ENCODE measurements at places on chromosomes 12 and 14. TPM values are rescaled to one million over a fixed set of nuclear protein-coding genes. Genes with fewer than 3 reads are reported as not detected.

The GLI1 gene
- total RNA-seq: 20.6 TPM

The CLEC1B gene
- not detected for total RNA-seq

The KRT78 gene
- total RNA-seq: not detected

The ASPG gene
- total RNA-seq: 0.46 TPM

The PKP2 gene
- total RNA-seq: 44.2 TPM

The WIF1 gene
- total RNA-seq: 7.8 TPM

The LMNTD1 gene
- total RNA-seq: not detected

The ISM2 gene
- 0.52 TPM for total RNA-seq

The PMEL gene
- 128 TPM for total RNA-seq

The OXA1L gene
- total RNA-seq: 125 TPM

The E2F7 gene
- total RNA-seq: 25.2 TPM

The SYT1 gene
- 34.6 TPM for total RNA-seq

The TBC1D30 gene
- total RNA-seq: 5.7 TPM

The MYO1A gene
- total RNA-seq: 0.52 TPM

The AHNAK2 gene
- total RNA-seq: 2.0 TPM

DNA sequence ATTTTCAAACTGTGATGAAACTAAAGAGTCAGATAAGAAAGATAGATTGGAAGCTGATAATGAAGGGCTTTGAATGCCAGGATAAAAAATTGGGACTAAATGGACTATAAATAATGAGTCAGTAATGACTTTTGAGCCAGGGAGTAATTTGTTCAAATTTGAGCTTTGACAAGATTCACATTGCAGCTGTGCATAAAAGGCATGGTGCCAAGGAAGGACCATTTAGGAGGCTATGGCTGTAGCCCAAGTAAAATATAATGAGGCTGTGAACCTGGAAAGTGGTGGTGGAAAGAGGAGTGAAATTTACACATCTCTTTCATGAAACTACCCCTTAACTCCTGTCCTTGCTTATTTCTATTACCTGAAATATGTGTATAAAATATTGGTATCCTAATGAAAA lies 218.5 kb downstream of the SLC6A15 start:
- no peak for DNase-seq

DNA sequence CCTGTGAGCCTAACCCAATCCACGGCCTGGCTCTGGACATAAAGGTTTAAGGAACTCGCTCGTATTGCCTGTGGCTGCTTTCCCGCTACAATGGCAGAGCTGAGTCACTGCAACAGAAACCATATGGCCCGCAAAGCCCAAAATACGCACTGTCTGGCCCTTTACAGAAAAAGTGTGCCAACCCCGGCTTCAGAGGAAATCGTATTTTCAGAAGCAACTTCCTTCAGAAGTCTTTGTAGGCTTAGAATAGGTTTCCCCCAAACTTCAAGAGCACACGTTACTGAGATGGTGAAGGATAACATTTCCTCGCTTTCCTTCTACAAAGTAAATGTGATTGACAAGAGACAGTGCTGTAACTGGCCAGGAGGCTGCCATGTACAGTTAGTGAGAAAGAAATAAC lies 34.8 kb upstream of the TESC start:
- DNase-seq: no peak

GRCh38 chr14:75904311-75904710 lies 77.5 kb downstream of the TGFB3 start:
- no peak for DNase-seq

DNA sequence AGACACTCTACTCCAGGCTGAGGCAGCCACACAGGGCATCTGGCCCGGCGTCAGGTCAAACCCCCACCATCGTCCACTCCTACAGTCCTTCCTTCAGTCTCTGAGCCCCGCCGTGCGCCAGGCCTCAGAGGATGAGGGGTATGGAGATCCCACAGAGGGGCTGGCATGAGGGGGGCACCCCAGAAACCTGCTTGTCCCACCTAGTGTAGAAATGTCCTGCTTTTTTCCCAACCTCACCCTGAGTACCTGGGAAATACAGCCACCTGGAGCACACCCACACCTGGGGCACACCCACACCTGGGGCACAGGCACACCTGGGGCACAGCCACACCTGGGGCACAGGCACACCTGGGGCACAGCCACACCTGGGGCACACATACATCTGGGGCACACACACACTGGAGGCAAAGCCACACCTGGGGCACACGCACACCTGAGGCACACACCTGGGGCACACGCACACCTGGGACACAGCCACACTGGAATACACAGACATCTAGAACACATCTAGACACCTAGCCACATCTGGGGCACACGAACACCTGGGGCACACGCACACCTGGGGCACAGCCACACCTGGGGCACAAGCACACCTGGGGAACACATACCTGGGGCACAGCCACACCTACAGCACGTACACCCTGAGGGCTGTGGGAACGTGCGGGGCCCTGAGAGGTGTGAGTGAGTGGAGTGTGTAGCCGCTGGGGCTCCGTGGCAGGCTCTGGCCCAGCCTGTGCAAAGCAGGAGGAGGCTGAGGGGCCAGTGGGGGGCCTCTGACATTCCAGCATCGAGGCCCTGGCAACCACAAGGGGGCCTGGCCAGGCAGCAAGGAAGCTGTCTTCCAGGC lies 18.4 kb downstream of the AKT1 start:
- no peak for DNase-seq

GRCh38 chr14:59022144-59022543 lies 166.3 kb upstream of the DAAM1 start:
- DNase-seq: no peak

DNA sequence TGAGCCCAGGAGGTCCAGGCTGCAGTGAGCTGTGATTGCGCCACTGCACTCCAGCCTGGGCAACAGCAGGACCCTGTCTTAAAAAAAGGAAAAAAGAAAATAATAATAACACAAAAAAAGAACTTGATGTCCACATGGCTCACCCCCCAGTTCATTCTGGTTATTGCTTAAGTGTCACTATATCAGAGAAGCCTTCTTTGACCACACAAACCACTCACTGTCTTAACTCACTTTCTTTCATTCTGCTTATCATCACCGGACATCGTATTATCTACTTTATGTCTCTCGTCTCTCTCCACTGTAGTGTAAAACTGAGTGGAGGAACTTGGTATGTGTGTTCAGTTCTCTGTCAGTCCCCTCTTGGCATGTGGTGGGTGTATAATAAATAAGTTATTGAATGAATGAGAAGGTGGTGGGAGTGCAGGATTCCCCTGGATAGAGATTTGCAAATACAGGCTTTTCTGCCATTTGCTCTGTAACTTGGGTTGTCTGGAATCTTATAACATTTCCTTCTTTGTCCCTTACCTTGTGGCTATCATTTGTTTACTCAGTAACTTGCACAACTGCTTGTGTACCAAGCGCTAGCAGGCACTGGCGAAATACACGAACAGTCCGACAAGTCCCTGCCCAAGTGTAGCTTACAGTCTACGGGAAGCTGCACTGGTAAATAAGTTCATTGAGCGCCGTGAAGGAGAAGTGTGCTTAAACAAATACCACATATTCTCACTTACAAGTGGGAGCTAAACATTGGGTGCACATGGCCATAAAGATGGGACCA lies 86.6 kb upstream of the TRAF3 start:
- no peak for DNase-seq

DNA sequence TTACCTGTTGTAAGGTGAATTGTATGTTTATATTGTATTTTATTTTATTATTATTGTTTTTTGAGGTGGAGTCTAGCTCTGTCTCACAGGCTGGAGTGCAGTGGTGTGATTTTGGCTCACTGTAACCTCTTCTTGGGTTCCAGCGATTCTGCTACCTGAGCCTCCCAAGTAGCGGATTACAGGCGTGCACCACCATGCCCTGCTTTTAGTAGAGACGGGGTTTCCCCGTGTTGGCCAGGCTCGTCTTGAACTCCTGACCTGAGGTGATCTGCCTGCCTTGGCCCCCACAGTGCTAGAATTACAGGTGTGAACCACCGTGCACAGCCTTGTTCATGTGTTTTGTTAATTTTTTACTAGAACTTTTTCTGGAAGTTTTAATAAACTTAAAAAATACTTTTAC lies 3.8 kb downstream of the ATF7IP start:
- DNase-seq: no peak

DNA sequence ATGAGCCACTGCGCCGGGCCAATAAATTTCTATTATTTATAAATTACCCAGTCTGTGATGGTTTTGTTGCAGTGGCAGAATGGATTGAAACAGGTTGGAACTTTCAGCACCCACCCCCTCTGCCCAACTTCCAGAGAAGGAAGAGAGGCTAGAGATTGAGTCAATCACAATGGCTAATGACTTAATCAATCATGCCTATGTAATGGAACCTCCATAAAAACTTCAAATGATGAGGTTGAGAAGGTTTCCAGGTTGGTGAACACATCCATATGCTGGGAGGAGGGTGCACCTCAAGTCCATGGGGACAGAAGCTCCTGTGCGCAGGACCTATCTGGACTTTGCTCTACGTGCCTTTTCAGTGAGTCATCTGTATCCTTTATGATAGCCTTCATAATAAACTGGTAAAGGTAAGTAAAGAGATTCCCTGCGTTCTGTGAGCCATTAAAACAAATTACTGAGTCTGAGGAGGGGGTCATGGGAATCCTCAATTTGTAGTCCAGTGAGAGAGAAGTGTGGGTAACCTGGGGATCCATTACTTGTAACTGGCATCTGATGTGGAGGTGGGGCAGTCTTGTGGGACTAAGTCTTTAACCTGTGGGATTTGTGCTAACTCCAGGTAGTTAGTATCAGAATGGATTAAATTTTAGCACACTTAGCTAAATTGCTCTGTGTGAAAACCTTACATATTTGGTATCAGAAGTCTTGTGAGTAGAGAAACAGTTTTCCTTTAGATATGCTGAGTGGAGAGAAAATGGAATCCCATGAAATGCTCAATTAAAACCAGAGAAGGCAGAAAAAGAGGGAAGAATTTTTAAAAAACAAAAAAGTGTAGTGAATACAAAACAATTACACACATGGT lies 11.7 kb upstream of the NGDN start:
- no peak for DNase-seq

DNA sequence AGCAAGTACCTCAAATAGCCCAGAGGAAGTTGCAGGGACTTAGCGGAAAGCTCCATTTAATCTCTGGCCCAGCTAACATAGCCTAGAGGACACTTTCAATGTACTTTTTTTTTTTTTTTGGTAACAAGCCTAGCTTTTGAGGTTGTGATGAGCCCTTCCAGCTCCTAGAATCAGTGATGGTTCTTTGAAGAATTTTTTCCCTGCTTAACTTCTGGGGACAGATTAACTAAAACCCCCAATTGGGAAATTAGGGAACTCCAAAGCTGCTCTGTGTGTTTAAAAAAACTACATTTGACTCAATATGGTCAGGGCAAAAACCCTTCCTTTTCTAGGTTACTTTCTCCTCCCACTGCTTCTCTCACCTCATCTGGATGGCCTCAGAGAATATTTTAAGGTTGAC lies 23.9 kb upstream of the ITGA5 start:
- DNase-seq: no peak

- DNase-seq: no peak
Observed at GRCh38 chr12:95227818-95228356, 10.3 kb downstream of the VEZT start.

- DNase-seq: no peak
Observed at GRCh38 chr12:93180566-93180965, 197.2 kb upstream of the NUDT4 start.

DNA sequence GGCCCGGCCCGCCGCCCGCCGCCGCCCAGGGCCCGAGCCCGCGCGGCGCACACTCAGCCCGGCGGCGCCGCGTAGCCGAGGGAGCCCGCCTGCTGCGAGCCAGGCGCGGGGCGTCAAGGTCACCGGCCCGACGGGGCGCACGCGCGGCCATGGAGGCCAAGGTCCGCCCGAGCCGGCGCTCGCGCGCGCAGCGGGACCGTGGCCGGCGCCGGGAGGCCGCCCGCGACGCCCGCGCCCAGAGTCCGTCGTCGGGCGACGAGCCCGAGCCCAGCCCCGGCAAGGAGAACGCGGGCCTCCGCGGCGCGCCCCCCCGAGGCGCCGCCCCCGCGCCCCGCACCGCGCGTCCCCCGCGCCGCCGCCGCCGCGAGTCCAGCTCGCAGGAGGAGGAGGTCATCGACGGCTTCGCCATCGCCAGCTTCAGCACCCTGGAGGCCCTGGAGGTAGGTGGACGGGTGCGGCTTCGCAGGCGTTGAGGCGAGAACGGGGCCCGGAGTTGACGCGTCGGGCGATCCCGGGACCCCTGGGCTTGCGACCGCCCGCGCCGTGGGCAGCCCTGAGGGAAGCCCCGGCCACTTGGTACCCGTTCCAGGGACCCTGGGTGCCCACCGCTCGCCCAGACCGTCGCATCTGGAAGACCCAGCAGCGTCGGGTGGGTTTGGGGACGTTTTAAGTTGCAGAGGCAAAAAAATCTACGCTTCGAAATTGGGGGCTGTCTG lies 629 bp downstream of the FBRSL1 start:
- DNase-seq: no peak

- DNase-seq: no peak
Observed at GRCh38 chr12:92007787-92008186, 137.9 kb downstream of the BTG1 start.

- DNase-seq: no peak
Observed at GRCh38 chr12:91256411-91256810, 73.8 kb upstream of the DCN start.

DNA sequence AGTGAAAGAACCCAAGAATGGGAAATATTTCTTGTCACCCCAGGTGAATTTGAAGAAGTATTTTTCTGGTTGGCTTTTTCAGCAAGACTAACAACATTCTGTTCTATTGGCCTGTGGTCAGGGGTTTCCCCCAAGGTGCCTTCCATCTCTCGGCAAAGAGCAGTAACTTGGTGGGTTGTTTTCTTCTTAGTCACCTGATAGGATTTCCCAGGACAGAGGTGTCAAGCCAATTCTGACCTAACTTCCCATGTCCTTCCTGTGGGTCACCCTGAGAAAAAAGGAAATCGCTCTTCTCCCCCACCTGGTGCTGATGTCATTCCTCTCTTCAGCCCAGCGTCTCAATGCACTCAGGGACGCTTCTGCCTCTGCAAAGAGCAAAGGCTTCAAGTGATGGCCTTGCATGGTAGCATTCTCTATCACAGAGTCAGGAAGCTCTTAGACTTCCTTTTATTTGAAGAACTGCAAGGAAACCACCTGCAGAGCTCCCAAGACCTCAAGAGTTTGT lies 16.1 kb upstream of the IFNG start:
- DNase-seq: no peak

- no peak for DNase-seq
Observed at GRCh38 chr12:131261906-131262305, 308.2 kb downstream of the ADGRD1 start.

- DNase-seq: no peak
Observed at GRCh38 chr14:68968051-68968450, 11.1 kb downstream of the ACTN1 start.
